ENCODE measurements at places on chromosomes 3 and 15.
A peak's percentile ranks its signal among the peaks of the same experiment; 100 is the strongest.

- no peaks in the 10 kb centered on the region for H3K27me3 ChIP-seq
- no peak overlapping the region for H3K27ac ChIP-seq
- DNase-seq: no peak
- H3K4me1 ChIP-seq: peaks cover 4% of the 10 kb centered on the region
- no peak overlapping the region for H3K4me3 ChIP-seq
These were observed 28.6 kb upstream of the ZSCAN2 start for GRCh38 chr15:84572231-84572630.

DNA sequence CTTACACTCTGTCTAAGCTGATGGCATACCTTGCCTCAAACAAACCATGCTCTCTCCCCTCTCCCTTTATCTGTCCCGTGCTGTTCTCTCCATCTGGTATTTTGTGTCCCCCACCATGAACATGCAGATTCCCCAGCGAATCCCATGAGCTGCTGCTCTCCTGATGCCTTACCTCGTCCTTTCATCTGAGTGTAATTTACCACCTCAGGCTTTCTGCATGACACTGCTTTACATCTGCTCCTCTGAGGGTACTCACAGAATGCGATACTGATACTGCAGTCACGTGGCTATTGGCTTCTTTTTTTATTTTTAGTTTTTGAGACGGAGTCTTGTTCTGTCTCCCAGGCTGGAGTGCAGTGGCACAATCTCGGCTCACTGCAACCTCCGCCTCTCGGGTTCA is 341.7 kb downstream of the PTPRG start:
- no peaks in the 10 kb centered on the region for H3K27me3 ChIP-seq
- DNase-seq: no peak
- H3K4me3 ChIP-seq: no peak overlapping the region
- H3K27ac ChIP-seq: no peak overlapping the region

DNA sequence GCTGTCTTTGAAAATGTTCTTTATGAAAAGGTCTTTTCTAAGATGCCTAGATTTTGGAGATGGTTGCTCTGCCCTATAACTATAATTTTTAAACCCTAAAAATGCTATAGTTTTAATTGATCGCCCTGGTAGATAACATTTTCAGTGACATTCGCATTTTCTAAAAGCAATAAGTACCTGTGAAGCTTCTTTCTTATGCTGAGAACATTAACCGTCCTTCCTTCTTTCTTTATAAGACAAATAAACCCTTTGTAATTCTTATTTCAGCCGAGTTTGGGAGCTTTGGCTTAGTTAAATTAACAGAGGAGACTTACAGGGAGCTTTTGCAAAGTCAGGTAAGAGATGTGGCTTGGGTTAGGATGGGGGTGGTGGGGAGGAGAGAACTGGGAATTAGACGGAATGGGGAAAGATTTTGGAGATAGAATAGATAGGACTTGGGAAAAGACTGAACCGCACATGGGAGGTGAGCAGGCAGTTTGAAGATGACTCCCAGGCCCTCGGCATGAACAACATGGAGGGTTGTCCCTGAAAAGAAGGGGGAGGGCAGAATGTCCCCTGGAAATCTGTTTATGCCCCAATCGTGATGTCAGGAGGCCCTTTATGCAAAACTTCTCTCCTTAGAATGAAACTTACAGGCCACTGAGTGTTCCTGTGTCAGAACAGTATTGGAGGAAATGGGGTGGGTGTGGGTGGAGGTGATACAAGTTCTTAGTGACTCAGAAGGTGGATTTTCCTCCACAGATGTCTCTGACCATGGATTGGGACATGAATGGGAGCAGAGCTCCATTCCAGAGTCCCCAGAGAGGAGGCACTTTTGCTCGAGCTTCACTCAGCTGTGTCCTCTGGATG is 76.2 kb upstream of the LARS2 start:
- no peak overlapping the region for H3K27ac ChIP-seq
- H3K27me3 ChIP-seq: peaks cover 11% of the 10 kb centered on the region
- no peak overlapping the region for H3K4me3 ChIP-seq
- no peaks in the 10 kb centered on the region for H3K4me1 ChIP-seq
- peaks cover 3% of the 10 kb centered on the region for H3K36me3 ChIP-seq

GRCh38 chr3:29494305-29495036 is 213.6 kb downstream of the RBMS3 start:
- no peaks in the 10 kb centered on the region for H3K36me3 ChIP-seq
- no peaks in the 10 kb centered on the region for H3K27me3 ChIP-seq
- no peaks in the 10 kb centered on the region for H3K4me1 ChIP-seq
- H3K27ac ChIP-seq: no peak overlapping the region

- H3K27ac ChIP-seq: no peak overlapping the region
- DNase-seq: no peak
- no peak overlapping the region for H3K4me3 ChIP-seq
- no peaks in the 10 kb centered on the region for H3K27me3 ChIP-seq
These were observed 28.4 kb downstream of the RASGRP1 start for GRCh38 chr15:38536201-38536676.

GRCh38 chr15:44325568-44325967 is 37.0 kb downstream of the GOLM2 start:
- no peak overlapping the region for H3K4me3 ChIP-seq
- no peaks in the 10 kb centered on the region for H3K27me3 ChIP-seq
- peaks cover 5% of the 10 kb centered on the region for H3K36me3 ChIP-seq

- no peak overlapping the region for H3K27ac ChIP-seq
- peaks cover 2% of the 10 kb centered on the region for H3K27me3 ChIP-seq
- no peak overlapping the region for H3K4me3 ChIP-seq
- no peak for DNase-seq
- H3K36me3 ChIP-seq: no peaks in the 10 kb centered on the region
- H3K4me1 ChIP-seq: no peaks in the 10 kb centered on the region
These were observed 8.5 kb upstream of the P2RY1 start for GRCh38 chr3:152826476-152826875.

GRCh38 chr3:85842081-85842480 is 883.3 kb downstream of the CADM2 start:
- H3K27me3 ChIP-seq: no peaks in the 10 kb centered on the region
- H3K4me3 ChIP-seq: no peak overlapping the region
- no peaks in the 10 kb centered on the region for H3K4me1 ChIP-seq
- no peaks in the 10 kb centered on the region for H3K36me3 ChIP-seq

GRCh38 chr3:138440596-138440995 is 6.2 kb downstream of the ESYT3 start:
- no peak for DNase-seq
- no peak overlapping the region for H3K4me3 ChIP-seq
- no peak overlapping the region for H3K27ac ChIP-seq
- H3K36me3 ChIP-seq: no peaks in the 10 kb centered on the region
- H3K4me1 ChIP-seq: no peaks in the 10 kb centered on the region

- no peaks in the 10 kb centered on the region for H3K4me1 ChIP-seq
- peaks cover 6% of the 10 kb centered on the region for H3K27me3 ChIP-seq
- no peak overlapping the region for H3K4me3 ChIP-seq
- H3K36me3 ChIP-seq: no peaks in the 10 kb centered on the region
These were observed 18.7 kb downstream of the CFAP161 start for GRCh38 chr15:81152799-81153198.

- no peaks in the 10 kb centered on the region for H3K27me3 ChIP-seq
- peak overlapping the region; percentile 74 for H3K4me3 ChIP-seq
- H3K4me1 ChIP-seq: peaks cover 68% of the 10 kb centered on the region
- H3K36me3 ChIP-seq: no peaks in the 10 kb centered on the region
- DNase-seq: peak; percentile 44
These were observed 82.7 kb downstream of the TLE3 start for GRCh38 chr15:70014860-70015490.

DNA sequence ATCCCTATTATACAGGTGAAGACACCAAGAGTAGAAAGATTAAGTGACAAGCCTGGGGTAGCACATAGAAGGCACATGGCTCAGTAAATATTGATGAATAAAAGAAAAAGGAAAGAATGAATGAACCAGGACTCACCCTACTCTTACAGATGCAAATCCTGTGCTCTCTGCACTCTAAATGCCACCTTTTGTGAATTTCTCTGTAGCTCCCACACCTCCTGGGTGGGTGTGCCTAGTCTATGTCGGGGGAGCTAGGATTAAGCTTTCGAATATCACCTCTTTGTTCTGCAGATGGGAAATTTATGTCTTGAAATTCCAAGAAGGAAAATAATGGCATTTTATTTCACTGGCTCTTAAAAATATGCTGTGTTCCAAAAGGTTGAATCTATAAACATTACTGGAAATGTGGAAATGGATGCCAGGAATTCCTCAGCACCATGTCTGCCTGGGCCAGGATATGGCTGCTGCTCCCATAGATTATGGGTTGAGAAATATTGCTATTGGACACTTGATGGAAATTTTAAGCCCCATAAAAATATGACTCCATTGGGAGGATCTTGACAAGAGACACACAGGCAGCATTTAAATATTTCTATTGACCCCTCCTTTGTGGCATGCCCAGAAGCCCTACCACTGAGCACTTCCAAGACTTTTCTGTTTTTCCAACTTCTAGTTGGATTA is 43.3 kb downstream of the CCNB2 start:
- H3K4me3 ChIP-seq: no peak overlapping the region
- no peak overlapping the region for H3K27ac ChIP-seq
- no peaks in the 10 kb centered on the region for H3K4me1 ChIP-seq
- no peaks in the 10 kb centered on the region for H3K27me3 ChIP-seq

DNA sequence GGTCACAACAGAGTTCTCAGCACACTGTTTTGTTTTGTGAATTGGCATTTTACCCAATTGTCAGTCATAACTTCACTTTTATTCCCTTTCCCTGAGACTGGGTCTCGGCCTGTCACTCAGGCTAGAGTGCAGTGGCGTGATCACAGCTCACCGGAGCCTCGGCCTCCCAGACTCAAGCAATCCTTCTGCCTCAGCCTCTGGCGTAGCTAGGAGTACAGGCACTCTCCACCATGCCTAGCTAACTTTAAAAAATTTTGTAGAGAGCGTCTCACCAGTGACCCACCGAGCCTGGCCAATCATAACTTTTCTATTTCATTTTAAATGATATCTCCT is 26.5 kb downstream of the TRIM71 start:
- no peak overlapping the region for H3K4me3 ChIP-seq
- no peak overlapping the region for H3K27ac ChIP-seq
- peaks cover 1% of the 10 kb centered on the region for H3K27me3 ChIP-seq

DNA sequence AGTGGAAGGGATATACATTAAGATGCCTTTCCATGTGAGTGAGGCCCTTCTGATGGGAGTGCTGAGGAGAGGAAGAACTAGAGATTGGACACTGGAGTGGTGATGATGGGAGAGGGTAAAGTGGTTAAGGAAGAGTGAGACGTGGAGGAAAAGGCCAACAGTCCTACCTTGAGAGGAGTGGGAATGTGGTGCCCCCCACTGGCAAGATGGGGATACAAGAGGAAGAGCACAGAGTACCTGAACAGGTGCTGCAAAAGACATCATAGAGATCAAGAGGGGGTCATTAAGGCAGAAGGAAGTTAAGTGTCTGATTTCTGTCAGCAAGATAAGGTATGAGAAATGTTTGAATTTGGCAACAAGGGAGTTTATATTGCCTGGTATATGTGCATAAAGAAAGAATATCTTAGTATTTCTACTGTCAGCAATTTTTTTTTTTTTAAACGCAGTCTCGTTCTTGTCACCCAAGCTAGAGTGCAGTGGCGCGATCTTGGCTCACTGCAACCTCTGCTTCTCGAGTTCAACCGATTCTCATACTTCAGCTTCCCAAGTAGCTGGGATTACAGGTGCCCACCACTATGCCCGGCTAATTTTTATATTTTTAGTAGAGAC is 34.0 kb downstream of the ARIH2 start:
- no peak overlapping the region for H3K27ac ChIP-seq
- peaks cover 6% of the 10 kb centered on the region for H3K36me3 ChIP-seq
- peaks cover 10% of the 10 kb centered on the region for H3K4me1 ChIP-seq

DNA sequence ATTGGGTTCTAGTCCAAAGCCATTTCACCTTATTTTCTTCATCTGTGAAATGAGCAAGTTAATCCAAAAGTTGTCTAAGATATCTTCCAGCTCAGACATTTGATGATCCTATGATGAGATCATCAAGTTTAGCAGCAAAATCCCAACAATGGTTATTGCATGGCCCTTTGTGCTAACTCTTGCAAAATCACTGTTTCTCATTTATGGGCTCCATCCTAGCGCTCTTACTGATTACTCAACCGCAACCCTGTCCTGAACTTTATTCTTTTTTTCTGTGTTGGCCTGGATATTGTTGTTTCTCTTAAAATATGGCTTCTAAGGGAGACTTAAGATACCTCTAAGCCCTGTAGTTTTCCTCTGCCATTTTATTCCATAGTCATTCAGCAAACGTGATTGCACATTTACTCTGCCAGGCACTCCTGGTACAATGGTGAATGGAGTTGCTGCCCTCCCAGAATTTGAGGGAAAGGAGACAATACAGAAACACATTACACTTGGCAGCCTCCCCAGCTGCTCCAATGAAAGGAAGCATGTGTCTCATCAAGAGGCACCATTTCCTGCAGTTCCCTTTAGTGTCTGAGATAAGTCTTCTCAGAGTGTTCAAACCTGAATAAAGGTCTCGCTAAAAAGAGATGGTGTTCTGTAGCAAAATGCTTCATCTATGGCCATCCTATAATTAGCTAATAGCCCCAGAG is 4.4 kb downstream of the GXYLT2 start:
- H3K36me3 ChIP-seq: no peaks in the 10 kb centered on the region
- DNase-seq: no peak
- no peak overlapping the region for H3K27ac ChIP-seq
- H3K4me3 ChIP-seq: no peak overlapping the region
- peaks cover 19% of the 10 kb centered on the region for H3K27me3 ChIP-seq

DNA sequence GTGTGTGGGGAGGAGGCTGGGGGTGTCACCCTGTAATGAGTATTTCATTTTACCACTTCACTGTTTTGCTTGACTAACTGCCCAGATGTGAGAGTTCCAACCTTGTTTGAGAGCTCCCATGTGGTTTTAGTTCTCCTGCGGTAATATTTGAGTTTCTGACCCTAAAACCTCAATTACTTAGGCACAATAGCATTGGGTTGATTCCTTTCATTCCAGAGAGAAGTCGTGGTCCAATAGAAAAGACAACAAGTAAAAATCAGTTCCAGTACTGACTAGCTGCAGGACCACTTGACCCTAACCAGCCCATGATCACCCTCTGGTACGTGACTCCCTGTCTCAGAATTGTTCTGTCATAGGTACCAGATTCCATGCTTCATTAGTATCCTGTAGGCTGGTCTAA is 630.4 kb downstream of the CADM2 start:
- no peaks in the 10 kb centered on the region for H3K27me3 ChIP-seq
- no peaks in the 10 kb centered on the region for H3K4me1 ChIP-seq
- DNase-seq: no peak
- no peak overlapping the region for H3K4me3 ChIP-seq
- no peaks in the 10 kb centered on the region for H3K36me3 ChIP-seq
- no peak overlapping the region for H3K27ac ChIP-seq

- H3K27me3 ChIP-seq: no peaks in the 10 kb centered on the region
- no peak overlapping the region for H3K4me3 ChIP-seq
- H3K27ac ChIP-seq: no peak overlapping the region
- peaks cover 16% of the 10 kb centered on the region for H3K4me1 ChIP-seq
These were observed 84.1 kb upstream of the ICE2 start for GRCh38 chr15:60563066-60563465.

DNA sequence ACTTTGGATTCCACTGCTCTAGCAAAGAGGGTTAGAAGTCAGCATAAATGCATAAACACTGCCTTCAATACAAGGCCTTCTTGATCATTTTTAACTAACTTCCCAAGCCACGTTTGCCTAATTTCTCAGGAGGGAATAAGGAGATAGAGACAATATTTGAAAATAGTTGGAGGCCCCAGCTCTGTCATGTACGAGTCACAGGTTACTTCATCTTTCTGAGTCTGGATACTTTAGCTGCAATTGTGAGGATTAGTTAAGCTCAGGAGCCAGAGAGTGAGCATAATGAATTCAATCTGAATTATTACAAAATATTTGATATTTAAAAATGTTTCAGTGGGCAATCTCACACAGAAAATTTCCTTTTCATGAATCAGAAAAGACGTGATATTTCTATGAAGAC is 298.9 kb downstream of the SHOX2 start:
- no peaks in the 10 kb centered on the region for H3K36me3 ChIP-seq
- no peak overlapping the region for H3K4me3 ChIP-seq
- no peak for DNase-seq
- no peak overlapping the region for H3K27ac ChIP-seq
- no peaks in the 10 kb centered on the region for H3K4me1 ChIP-seq

Measured in memory B cell (primary cell).